Muscle of arm (tissue), 14 donors: ENCODE measurements at places on chromosomes 5 and 9. TPM values are rescaled to one million over a fixed set of nuclear protein-coding genes. Genes with fewer than 3 reads are reported as not detected.

- DNase-seq: no peak
These were observed 121.3 kb downstream of the RASGRF2 start for GRCh38 chr5:81081461-81081835.

GRCh38 chr9:90099262-90099963 lies 494.6 kb downstream of the GADD45G start:
- DNase-seq: peak; percentile 50

- no peak for DNase-seq
These were observed 1709.6 kb upstream of the WWC1 start for GRCh38 chr5:166581826-166582225.

SLC1A3 gene
- polyA plus RNA-seq: not detected

DNA sequence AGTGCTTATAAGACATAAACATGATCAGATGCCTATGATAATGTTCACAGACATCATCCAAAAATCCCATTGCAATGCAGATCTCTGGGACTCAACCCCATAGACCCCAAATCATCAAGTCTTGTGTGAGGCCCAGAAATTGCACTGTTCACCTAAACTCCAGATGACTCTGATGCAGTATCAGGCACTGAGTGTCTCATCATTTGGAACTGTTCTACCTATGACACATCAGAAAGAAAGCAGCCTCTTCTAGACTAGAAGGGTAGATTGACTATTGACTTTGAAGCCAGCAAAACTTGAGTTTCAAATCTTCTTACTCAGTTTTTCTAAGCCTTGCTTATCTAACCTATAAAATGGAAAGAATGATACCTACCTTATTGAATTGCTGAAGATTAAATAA lies 58.7 kb upstream of the PAPPA start:
- DNase-seq: no peak

DNA sequence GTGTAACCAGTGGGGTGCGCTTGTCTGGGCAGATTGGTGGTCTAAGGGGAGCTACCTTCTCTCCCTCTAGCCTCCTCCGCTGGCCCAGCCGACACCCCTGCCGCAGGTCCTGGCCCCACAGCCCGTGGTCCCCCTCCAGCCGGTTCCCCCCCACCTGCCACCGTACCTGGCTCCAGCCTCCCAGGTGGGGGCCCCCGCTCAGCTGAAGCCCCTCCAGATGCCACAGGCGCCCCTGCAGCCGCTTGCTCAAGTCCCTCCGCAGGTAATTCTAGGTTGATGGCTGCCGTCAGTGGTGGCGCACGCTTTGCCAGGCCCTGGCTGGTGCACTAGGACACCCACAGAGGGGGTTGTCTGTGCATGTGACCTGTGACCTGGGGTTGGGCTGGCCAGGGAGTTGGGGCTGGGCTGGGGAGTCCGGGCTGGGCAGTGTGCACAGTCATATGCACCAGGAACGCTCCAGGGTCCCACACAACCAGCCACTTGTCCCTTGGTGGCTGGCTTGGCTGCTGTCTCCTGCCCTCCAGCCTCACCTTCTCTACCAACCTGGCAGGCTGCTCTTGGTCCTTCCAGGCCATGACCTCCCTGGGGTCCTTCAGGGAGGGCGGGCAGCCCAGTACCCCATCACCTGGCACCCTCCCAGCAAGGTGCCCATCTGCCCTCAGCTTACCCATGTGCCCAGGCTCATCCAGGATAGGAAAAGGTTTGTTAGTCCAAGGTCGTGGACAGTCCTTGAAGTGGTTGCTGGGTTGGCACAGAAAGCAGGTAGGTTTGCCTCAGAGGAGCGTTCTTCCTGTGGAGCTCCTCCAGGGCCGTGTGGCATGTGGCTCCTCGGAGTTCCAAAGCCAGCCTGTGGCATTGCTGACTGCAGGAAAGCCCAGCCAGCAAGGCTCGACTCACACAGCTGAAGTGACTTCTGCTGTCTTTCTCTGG lies 73.2 kb downstream of the WNK2 start:
- no peak for DNase-seq

- DNase-seq: no peak
These were observed 27.3 kb downstream of the ANP32B start for GRCh38 chr9:98010445-98010844.

GRCh38 chr5:43273552-43273951 lies 39.7 kb downstream of the HMGCS1 start:
- no peak for DNase-seq

LCN15 gene
- 1.1 TPM for polyA plus RNA-seq

CNTLN gene
- polyA plus RNA-seq: 10.3 TPM

- no peak for DNase-seq
These were observed 178.8 kb upstream of the IL12B start for GRCh38 chr5:159509002-159509660.

DNA sequence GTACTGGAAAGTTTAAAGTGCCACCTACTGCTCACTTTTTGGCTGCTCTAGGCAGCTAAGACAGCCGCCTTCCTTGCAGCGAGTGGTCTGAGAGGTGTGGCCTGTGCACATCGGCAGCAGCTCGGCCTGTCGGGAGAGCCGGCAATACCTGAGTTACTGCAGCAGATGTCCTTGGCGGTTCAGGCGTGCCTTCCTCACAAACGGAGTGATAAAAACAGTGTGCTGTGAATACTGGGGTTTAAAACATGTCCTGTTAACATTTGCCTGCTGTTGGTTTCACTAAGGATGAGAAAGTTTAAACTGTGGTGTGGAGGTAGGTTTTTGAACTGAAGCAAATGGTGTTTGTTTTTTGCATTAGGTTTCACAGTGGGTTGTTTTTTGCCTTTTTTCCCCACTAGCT lies 12.9 kb downstream of the TRAF2 start:
- DNase-seq: no peak

DNA sequence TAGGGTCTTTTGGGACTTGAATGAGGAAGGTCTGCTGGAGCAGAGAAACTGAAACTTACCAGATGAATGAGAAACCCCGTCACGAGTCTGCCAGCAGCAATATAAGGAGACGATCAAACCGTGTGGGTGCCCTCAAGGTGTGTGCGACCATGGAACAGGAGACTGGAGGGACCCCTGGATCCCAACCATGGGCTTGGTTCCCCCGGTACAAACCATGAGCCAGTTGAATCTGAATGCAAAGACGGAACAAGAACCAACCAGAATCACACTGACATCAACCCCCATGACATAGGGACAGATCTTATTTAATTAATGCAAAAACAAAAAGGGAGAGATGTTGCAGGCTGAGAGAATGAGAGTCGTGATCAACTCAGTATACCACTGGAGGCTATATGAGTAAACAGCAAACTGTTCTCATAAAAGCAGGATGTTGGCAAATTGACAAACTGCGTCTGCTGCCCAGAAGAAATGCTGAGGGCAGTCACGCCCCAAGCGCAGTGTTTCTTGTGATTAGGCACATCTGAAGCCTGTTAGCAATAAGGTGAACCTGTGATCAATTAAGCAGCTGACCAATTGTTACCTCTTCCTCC lies 475.5 kb upstream of the ACO1 start:
- DNase-seq: no peak

DNA sequence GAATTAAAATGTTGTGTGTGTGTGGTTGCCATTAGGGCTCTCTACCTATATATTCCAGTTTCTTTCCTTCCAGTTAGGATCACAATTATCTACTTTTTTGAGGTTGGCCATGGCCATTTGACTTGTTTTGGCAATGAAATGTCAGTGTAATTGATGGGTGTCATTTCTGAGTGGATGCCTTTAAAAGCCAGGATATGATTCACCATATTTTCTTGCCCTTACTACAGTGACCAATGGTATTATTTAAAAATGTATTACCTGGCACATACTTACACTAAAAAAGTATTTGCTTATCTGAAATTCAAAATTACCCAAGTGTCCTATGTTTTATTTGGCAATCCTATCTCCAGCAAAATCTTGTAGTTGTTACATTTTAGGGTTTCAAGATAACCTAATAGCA lies 258.7 kb upstream of the ACTBL2 start:
- no peak for DNase-seq

- DNase-seq: no peak
These were observed 15.8 kb downstream of the CLPTM1L start for GRCh38 chr5:1329111-1329579.

- no peak for DNase-seq
These were observed 15.3 kb downstream of the ALDH1A1 start for GRCh38 chr9:72937545-72937944.

RUSC2 gene
- polyA plus RNA-seq: 43.1 TPM

SHC3 gene
- 0.84 TPM for polyA plus RNA-seq
